ENCODE measurements at places on chromosomes 11 and 22.

DNA sequence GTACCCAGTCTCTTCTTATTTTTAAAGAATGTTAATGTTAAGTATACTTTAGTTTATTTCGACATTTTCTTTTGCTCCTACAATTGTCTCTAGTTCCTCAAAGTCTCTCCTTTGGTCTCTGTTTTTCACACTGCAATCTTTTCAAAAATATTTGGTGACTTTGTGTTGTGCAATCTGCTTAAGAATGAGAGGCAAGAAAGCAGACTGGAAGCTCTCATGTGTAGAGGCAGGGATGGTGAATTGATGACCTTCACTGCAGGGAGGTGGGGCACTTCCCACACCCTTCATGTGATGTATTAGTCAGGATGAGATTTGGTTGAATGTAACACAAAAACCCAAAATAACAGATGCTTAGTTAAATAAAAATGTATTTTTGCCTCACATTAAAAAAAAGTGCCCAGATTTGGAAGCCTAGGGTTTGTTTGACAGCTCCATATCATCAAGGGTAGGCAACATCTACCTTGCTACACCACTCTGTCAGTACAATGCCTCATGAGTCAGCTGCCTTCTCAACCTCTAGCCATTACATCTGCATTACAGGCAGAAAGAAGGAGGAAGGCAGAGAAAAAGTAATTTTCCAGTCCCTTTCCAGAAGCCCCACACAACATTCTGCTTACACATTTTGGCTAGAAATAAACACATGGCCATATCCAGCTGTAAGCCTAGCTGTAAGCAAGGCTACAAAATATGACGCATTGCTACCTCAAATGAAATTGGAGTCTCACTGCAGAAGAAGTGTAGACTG is 3.8 kb upstream of the MMP27 start:
- no peak for DNase-seq

GRCh38 chr22:20111689-20112622 is 3.9 kb upstream of the RANBP1 start:
- no peak for DNase-seq

DNA sequence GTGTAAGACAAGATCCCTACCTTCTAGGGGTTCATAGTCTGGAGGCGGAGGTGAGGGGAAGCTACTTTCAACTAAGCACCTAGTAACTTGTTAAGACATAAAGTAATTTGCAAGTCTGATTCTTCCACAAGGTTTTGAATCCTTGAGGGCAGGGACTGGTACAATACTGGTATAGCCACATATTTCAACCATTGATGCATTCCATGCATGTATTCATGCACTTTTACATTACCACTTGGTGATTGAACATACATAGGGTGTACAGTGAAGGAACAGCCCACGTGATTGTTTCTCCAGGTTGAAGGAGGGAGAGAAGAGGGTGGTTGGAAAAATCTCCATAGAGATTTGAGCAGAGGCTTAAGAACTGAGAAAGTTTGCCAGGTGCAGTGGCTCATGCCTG is 62.0 kb upstream of the PAX6 start:
- no peak for DNase-seq

- no peak for DNase-seq
These were observed 160.7 kb upstream of the GRIA4 start for GRCh38 chr11:105449100-105449734.

DNA sequence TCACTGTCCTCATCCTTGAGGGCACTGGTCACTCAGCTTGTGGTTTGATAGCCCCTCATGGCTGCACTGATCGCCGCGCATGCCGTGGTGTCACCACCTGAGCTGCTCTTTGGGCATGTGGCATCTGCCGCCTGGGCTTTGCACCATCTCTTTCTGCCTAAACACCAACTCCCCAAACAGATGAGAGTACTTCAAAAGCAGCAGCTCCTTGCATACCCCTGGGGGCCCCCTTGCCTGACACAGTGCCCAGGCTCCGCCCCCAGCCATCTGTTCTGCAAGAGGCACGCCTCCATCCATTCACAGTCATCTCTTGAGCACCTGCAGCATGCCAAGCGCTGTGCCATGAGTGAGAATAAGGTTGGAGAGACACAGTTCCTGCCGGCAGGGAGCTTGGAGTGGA is 104.5 kb upstream of the B3GAT1 start:
- DNase-seq: no peak
